Tibial artery (tissue), 4 donors: ENCODE measurements at places on chromosomes 16 and 17.

- peaks cover 15% of the 10 kb centered on the region for H3K36me3 ChIP-seq
- no peak overlapping the region for H3K27ac ChIP-seq
- peaks cover 53% of the 10 kb centered on the region for H3K27me3 ChIP-seq
- no peaks in the 10 kb centered on the region for H3K4me1 ChIP-seq
Observed at GRCh38 chr16:88526008-88526905, 43.9 kb upstream of the ZC3H18 start.

- H3K27me3 ChIP-seq: no peaks in the 10 kb centered on the region
- peak overlapping the region; percentile 60 for H3K27ac ChIP-seq
- H3K4me3 ChIP-seq: no peak overlapping the region
- peak; percentile 69 for DNase-seq
- peaks cover 10% of the 10 kb centered on the region for H3K4me1 ChIP-seq
Observed at GRCh38 chr17:65472666-65473309, 88.7 kb downstream of the AXIN2 start.

DNA sequence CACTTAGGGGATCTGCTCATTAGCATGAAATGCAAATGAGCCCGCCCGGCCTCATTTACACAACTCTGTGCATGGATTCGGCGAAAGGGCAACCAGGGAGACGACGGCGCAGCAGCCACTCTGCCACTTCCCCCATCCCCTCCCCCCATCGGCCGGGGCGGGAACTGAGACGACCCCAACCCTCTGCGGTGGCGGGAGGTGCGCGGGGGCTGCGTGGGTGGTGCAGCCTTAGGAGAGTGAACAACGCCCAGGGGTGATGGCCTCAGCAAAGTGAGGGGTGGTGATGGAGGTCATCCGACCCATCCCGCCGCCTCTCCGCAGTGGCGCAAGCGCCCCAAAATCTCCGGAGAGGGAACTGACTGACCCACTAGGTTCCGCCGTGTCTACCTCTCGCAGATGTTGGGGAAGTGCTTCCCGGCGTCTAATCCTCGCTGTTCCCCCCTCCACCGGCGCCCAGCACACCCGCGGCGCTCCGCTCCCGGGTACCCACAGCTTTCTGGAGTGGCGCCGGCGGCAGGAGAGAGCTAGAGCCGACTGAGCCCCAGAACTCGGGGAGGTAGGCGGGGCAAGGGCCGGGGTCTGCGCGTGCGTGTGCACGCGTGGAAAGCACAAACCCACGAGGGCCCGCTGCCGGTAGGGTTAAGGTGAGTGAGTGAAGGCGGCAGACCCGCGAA, 1.4 kb upstream of the CACNA1G start:
- H3K27me3 ChIP-seq: peaks cover 69% of the 10 kb centered on the region
- no peak for DNase-seq
- H3K4me3 ChIP-seq: peak overlapping the region; percentile 67
- H3K36me3 ChIP-seq: peaks cover 8% of the 10 kb centered on the region
- H3K4me1 ChIP-seq: peaks cover 10% of the 10 kb centered on the region

DNA sequence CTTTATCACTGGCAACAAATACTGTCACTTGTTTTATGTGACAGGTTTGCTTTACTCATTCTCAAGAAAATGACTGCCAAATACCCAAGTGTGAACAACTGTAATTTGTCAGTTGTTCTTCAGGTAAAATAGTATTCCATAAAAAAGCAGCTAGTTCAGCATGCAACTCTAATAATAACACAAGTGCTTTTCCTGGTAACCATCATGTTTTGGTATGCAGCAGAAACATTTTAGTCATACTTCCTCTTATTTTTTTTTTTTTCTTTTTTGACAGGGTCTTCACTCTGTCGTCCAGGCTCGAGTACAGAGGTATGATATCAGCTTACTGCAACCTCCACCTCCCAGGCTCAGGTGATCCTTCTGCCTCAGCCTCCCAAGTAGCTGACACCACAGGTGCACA, 4.6 kb downstream of the TERF2 start:
- no peak overlapping the region for H3K27ac ChIP-seq
- no peak for DNase-seq
- H3K36me3 ChIP-seq: peaks cover 72% of the 10 kb centered on the region
- peaks cover 20% of the 10 kb centered on the region for H3K4me1 ChIP-seq

- peak overlapping the region; percentile 42 for H3K27ac ChIP-seq
- no peak overlapping the region for H3K4me3 ChIP-seq
- no peaks in the 10 kb centered on the region for H3K4me1 ChIP-seq
Observed at GRCh38 chr16:10569621-10570020, 10.8 kb downstream of the EMP2 start.

DNA sequence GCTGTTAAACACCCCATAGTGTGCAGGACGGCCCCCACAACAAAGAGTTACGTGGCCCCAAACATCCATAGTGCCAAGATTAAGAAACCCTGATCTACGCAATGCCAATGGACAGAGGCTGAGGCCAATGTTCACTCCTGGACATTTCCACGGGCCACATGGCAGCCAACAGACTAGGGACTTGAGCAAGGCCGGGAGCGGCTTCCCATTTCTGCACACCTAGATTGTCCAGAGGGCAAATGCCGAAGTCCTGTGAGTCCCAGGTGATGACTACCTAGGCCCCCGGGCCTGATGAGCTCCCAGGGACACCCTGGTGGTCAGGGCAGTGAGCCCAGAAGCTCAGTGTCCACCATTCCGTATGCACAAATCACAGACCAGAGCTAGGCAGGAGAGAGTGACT, 95.5 kb downstream of the AMFR start:
- peaks cover 3% of the 10 kb centered on the region for H3K36me3 ChIP-seq
- no peak for DNase-seq
- H3K4me1 ChIP-seq: no peaks in the 10 kb centered on the region
- H3K27ac ChIP-seq: no peak overlapping the region

GRCh38 chr16:50290856-50291255, 24.5 kb downstream of the ADCY7 start:
- DNase-seq: no peak
- no peaks in the 10 kb centered on the region for H3K27me3 ChIP-seq
- H3K4me3 ChIP-seq: no peak overlapping the region

DNA sequence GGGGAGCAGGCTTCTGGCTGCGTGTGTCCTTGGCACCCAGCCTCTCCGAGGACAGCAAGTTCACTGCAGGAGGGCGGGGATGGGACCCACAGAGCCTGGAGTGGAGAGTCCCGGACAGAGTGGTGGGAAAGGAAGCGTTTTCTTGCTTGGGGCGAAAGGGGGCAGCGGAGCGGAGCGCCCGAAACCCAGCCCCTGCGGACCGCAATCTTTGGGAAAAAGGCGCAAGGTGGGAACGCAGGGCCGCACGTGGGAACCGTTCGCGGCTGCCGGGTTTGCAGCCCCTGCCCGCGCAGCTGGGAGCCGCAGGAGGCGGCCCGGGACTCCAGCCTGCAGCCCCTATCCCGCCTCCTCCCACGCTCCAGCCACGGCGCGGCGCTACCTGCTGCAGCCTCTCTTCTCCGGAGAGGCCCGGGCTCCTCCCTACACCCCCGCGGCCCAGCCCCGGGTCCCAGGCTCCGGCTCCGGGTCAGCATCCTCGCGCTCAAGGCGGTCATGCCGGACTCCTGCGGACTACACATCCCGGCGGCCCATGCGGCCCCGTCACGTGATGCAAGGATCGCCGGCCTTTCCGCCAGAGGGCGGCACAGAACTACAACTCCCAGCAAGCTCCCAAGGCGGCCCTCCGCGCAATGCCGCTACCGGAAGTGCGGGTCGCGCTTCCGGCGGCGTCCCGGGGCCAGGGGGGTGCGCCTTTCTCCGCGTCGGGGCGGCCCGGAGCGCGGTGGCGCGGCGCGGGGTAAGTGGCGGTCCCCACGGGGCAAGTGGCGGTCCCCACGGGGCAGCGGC, at the start of the genes NTHL1 and TSC2:
TSS of gene NTHL1 (minus strand) at position 505 of the 786 bp plus-strand sequence. CDS start at position 494, 11 bp downstream.
TSS of gene TSC2 (plus strand) at position 656 of the 786 bp plus-strand sequence. CDS start 631 bp downstream, outside the sequence.
- peaks cover 5% of the 10 kb centered on the region for H3K4me1 ChIP-seq
- DNase-seq: peak; percentile 98
- H3K4me3 ChIP-seq: peak within 1 kb of the TSS; percentile 85
- H3K36me3 ChIP-seq: peaks cover 26% of the 10 kb centered on the region
- H3K27me3 ChIP-seq: no peaks in the 10 kb centered on the region

- H3K27ac ChIP-seq: no peak overlapping the region
- no peaks in the 10 kb centered on the region for H3K27me3 ChIP-seq
- H3K4me1 ChIP-seq: peaks cover 12% of the 10 kb centered on the region
- no peak overlapping the region for H3K4me3 ChIP-seq
- peaks cover 20% of the 10 kb centered on the region for H3K36me3 ChIP-seq
Observed at GRCh38 chr17:2351269-2351668, 14.0 kb downstream of the SGSM2 start.

- H3K4me3 ChIP-seq: no peak overlapping the region
- no peak for DNase-seq
- no peaks in the 10 kb centered on the region for H3K27me3 ChIP-seq
- H3K36me3 ChIP-seq: peaks cover 20% of the 10 kb centered on the region
- H3K4me1 ChIP-seq: peaks cover 27% of the 10 kb centered on the region
- no peak overlapping the region for H3K27ac ChIP-seq
Observed at GRCh38 chr16:28161626-28162025, 50.1 kb downstream of the XPO6 start.

- DNase-seq: no peak
- no peaks in the 10 kb centered on the region for H3K36me3 ChIP-seq
- no peaks in the 10 kb centered on the region for H3K4me1 ChIP-seq
Observed at GRCh38 chr16:12837291-12837690, 33.6 kb upstream of the CPPED1 start.

GRCh38 chr16:73794994-73795393, 501.6 kb upstream of the PSMD7 start:
- DNase-seq: peak; percentile 80
- peak overlapping the region; percentile 53 for H3K27ac ChIP-seq
- no peaks in the 10 kb centered on the region for H3K27me3 ChIP-seq
- peaks cover 57% of the 10 kb centered on the region for H3K4me1 ChIP-seq

DNA sequence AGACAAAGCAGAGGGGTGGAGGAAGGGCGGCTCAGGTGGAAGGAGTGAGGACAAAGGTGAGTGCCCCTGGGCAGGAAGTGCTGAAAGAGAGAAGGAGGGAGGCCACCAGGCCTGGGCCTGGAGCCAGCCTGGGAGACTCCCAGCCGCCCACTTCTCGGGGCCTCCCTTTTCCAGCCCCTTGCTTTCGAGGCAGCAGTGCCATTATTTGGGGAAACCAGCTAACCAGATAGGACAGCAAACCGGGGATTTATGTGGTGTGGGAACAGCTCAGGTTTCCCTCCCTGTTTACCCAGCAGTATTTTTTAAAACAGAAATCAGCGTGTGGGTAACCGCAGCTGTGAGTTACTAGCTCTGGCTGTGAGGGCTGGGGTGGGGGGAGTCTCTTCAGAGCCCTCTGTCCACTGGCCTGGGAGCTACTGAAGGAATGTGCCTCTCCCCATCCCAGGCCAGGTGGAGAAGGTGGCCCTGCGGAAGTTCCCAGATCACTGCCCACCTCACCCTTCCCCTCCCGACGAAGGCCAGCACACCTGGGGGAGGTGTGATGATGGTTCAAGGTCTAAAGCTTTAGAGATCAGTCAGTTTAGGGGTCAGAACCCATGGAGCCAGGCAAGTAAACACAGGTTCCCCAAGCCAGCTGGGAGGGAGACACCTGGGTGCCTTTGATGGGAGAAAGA, 8.4 kb upstream of the MEOX1 start:
- no peak overlapping the region for H3K4me3 ChIP-seq
- H3K27ac ChIP-seq: no peak overlapping the region
- no peaks in the 10 kb centered on the region for H3K36me3 ChIP-seq

DNA sequence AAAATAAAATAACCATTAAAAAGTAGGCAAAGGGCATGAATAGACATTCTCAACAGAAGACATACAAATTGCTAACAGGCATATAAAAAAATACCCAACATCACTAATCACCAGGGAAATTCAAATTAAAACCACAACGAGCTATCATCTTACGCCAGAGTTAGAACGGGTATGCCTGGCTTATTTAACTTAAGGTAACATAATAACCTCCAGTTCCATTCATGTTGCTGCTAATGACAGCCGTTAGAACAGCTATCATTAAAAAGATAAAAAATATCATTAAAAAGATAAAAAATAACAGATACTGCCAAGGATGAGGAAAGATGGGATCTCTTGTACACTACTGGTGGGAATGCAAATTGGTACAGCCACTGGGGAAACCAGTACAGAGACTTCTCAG, 89.3 kb downstream of the GAS7 start:
- no peaks in the 10 kb centered on the region for H3K36me3 ChIP-seq
- DNase-seq: no peak
- H3K27me3 ChIP-seq: no peaks in the 10 kb centered on the region
- H3K27ac ChIP-seq: no peak overlapping the region
- H3K4me1 ChIP-seq: no peaks in the 10 kb centered on the region
- H3K4me3 ChIP-seq: no peak overlapping the region

DNA sequence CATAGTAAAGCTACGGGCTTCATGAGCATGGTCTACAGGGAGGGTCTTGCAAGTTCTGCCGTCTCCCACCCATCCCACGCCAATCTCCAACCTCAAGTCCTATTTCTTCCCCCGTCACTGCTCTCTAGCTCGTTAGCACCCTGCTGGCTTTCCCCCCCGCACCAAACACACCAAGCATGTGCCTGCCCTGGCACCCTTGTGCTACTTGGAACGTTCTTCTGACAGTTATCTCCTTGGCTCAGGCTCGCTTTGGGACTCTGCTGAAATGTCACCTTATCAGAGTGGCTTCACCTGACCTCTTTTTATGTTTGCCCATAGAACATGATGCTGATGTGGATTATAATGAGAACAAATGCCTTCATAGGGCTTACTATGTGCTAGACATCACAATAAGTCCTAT, 21.9 kb downstream of the GLYR1 start:
- H3K4me3 ChIP-seq: no peak overlapping the region
- no peak for DNase-seq
- H3K4me1 ChIP-seq: no peaks in the 10 kb centered on the region

DNA sequence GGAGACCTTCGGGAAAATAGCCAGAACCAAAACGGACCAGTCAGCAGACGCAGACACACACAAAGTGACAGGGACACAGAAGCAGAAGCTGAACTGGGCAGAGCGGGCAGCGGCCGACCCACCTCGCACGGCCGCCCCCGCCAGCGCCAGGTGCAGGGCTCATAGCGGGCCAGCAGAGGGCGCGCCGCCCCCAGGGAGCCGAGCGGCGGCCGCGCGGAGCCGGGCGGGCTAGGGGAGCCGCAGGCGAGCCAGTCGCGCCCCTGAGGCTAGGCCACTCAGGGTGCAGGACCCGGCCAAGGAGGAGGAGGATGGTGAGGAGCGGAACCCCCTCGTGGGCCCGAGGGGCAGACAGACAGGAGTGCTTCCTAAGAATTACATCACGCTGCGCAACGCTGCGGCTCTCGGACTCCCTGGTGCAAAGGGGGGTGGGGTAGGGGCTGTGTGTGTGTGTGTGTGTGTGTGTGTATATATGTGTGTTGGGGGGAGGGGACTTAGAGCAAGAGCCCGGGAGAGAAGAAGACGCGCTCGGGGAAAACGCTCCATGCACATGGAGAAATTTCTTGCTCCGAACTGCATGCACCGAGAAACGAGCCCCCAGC, 913 bp upstream of the NOG start:
- H3K4me1 ChIP-seq: peaks cover 4% of the 10 kb centered on the region
- no peaks in the 10 kb centered on the region for H3K27me3 ChIP-seq
- no peak overlapping the region for H3K27ac ChIP-seq
- no peaks in the 10 kb centered on the region for H3K36me3 ChIP-seq

- no peak overlapping the region for H3K4me3 ChIP-seq
- H3K27me3 ChIP-seq: no peaks in the 10 kb centered on the region
- H3K4me1 ChIP-seq: no peaks in the 10 kb centered on the region
- no peak overlapping the region for H3K27ac ChIP-seq
Observed at GRCh38 chr17:66135219-66135618, 56.7 kb downstream of the CEP112 start.
